ENCODE measurements at places on chromosomes 6 and 20.
A peak's percentile ranks its signal among the peaks of the same experiment; 100 is the strongest.

- DNase-seq = no peak
Measured at GRCh38 chr6:132750455-132751248, 7.1 kb downstream of the VNN2 start.

GRCh38 chr6:25781134-25781533, 26.6 kb downstream of the SLC17A4 start:
- no peak for DNase-seq

- DNase-seq = no peak
Measured at GRCh38 chr20:23245553-23246181, 104.9 kb upstream of the NXT1 start.

DNA sequence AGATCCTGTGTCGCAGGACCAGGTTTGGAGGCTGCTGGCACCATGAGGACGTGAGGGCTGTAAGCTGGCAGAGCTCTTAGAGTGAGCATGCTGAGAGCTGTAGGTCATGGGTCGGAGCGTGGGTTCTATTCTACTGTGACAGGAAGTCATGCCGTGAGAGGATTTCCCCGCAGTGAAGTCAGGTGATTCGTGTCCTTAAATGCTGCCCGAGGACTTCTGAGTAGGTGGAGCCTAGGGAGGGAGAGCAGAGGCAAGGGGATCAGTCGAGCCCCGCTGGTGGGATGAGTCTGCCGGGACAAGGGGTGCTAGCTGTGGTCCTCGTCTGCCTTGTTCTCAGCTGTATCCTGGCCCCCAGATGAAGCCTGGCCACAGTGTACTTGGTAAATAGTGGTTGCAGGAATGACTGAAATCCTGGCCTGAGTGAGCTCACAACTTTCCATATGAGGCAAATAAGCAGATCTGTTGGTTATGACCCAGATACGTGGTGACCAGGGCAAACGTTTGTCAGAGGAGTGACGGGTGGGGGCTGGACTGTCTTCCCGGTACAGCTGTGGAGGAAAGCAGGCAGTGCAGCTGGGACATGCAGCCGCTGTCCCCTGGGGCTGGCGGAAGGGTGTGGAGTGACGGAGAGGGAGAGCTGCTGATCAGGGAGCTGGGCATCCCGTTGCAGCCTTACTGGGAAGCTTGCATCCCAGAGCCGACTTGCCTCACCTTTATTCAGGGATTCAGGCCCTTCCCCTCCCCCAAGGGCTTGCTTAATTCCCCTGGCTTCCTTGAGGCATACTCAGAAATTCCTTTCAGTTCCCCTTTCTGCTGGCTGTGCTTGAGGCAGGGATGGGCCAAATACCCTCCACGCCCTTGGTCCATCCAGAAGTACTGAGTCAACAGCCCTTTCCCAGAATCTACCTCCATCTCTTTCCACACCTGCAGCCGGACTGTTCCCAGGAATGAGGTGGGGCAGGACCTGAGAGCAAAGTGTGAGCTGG, 250.9 kb upstream of the RREB1 start:
- DNase-seq = no peak

GRCh38 chr6:149064001-149064659, 253.4 kb upstream of the TAB2 start:
- DNase-seq = peak; percentile 9

GRCh38 chr6:24139080-24139479, 13.1 kb downstream of the NRSN1 start:
- DNase-seq = no peak

- no peak for DNase-seq
Measured at GRCh38 chr6:121697921-121698320, 262.5 kb downstream of the GJA1 start.

DNA sequence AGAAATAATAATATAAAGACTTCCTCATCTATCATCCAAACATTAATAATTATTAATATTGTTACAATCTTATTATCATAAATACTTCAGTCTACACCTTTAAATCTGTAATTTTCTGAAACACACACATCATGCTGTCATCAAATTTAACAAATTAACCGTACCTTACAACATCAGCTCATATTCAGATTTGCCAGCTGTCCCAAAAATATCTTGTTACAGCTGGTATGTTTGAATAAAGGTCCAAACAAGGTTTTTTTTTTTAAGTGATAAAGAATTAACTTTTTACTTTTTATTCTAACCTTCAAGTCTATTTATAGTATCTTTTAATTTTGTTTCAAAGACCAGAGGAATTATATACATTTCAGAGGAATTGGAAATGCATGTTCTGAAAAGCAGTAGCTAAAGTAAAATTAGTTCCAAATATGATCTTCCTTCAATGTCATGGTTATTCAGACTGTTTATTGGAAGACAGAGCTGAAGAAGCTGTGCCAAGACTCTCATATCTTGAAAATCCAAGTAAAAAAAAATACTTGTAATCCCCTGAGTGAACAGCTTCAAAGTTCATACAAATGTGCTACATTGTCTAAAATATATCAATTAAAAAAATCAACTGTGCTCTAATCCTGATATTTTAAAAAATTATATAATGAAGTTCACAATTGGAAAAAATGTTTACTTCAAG, 161.7 kb upstream of the BMP5 start:
- no peak for DNase-seq

GRCh38 chr6:43838276-43839036, 68.4 kb downstream of the VEGFA start:
- DNase-seq = peak; percentile 39

DNA sequence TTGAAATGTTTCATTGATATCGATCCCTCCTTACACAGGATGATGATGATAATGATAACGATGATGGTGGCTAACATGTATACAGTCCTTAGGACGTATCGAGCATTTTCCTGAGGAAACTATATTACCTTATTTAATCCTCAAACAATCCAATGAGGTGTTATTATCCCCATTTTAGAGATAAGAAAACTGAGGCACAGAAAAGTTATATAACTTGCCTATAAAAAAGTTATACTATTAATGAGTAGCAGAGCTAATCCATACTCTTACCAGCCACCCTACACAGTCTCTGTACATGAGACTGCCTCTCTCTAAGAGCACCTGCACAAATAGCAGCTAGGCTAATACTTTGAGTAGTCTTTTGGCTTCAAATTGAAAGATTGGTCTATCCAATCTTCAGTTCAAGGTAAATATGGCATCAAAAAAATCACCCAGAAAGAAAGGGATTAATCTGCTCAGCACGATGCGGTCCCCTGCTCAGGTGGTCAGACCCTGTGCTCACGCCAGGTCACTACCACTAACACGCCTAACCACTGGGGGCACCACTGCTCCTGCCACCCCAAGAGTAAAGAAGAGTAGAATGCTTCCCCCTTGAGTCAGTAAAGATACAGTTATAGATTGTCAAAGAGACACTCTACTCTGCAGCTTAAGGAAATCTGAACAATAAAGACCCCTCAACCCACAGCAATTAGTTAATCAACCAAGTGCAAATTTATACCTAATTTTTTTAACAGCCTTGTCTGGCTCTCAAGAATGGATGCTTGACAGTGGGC, 15.0 kb downstream of the GABBR1 start:
- peak; percentile 16 for DNase-seq

DNA sequence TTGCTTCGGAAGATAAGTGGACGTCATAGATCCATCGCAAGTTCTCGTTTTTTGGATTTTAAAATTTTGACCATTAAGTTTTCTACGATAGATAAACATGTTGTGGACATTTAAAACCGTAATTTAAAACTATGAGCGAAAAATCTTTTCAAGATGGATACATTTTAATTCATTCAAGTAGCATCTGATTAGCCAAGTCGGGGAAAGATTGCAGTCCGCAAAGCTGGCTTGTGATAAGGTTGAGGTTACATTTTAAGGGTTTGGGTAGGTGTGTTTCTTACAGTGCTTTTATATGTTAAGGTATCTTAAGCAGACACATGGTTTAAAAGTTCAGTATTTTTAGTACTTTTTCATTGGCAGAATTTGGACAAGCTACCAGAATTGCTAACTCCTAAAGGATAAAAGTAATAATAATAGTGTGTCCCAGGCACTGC, 1.2 kb downstream of the WTAP start:
- DNase-seq = peak; percentile 21

DNA sequence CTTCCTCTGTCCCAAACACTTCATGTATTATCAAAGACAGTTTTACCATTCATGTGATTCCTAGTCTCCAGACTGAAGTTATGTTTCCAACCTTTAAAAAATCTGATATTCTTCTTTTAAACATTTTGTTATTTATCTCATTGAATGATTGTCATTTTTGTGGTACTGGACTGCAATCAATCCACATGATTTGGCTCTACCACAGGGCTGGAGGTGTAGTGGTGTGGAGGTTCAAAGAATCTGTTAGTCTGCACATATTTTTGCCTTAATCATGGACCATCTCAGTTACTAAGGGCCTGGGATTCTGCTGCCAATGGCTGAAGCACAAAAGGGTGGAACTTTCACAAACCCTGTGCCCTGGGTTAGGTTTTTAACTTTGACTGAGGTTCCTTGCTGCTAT, 164.1 kb upstream of the JAG1 start:
- DNase-seq = no peak

DNA sequence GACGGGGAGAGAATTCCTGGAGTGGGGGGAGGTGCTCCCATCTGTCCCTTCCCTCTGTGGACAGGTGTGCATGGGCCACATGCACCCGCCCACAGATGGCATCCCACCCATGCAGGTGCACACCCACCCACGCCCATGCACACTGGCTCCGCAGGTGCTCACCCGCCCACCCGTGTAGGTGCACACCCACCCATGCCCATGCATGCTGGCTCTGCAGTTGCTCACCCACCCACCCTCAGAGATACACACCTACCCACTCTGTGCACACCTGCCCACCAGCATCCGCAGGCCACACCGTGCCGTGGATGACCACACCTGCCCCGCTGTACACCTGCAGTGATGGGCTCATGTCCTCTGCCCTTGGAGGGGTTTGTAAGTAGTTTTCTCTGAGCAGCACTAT, 132.0 kb downstream of the PHACTR3 start:
- no peak for DNase-seq

DNA sequence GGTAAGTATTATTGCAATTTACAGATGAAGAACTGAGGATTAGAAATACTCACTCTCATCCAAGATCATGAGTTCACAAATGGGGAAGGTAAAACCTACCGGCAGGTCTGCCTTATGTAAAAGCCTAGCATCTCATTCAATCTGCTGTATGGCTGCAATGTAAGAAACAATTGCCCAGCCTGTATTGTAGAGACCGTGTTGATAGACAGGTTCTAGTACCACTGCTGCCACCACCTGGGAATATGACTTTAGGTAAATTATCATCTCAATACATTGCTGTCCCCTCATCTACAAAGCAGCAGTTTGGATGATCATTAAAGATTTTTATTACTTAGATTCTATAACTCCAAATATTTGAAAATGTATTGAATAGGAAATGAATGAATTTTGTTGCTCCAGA, 23.3 kb upstream of the ARHGAP18 start:
- no peak for DNase-seq

Measured in RKO (cell line).